ENCODE measurements at places on chromosomes 3 and 15. TPM values are rescaled to one million over a fixed set of nuclear protein-coding genes. Genes with fewer than 3 reads are reported as not detected.
A peak's percentile ranks its signal among the peaks of the same experiment; 100 is the strongest.

GRCh38 chr3:8320711-8321458 lies 180.7 kb upstream of the LMCD1 start:
- no peak for DNase-seq
- no peaks in the 10 kb centered on the region for H3K4me1 ChIP-seq
- H3K36me3 ChIP-seq, result no peaks in the 10 kb centered on the region
- H3K4me3 ChIP-seq, result no peak overlapping the region

GRCh38 chr15:58690703-58691102 lies 58.8 kb downstream of the ADAM10 start:
- H3K27me3 ChIP-seq, result no peaks in the 10 kb centered on the region
- no peak for DNase-seq
- H3K4me1 ChIP-seq, result no peaks in the 10 kb centered on the region
- H3K36me3 ChIP-seq, result no peaks in the 10 kb centered on the region
- no peak overlapping the region for H3K4me3 ChIP-seq

DNA sequence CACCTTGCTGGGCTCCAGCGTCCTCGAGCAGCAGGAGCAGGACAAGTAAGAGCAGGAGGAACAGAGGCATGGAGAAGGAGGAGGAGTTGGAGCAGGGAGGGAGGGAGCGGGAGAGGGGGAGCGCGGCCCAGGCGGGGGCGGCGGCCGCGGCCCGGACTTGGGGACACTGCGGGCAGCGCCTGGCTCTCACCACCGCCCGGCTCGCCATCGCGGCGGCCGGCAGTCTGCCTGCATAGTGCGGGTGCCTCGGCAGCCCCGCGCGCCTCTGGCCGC lies 440 bp downstream of the DCBLD2 start:
- no peak for DNase-seq
- peak overlapping the region; percentile 89 for H3K27ac ChIP-seq
- H3K36me3 ChIP-seq, result no peaks in the 10 kb centered on the region
- no peaks in the 10 kb centered on the region for H3K4me1 ChIP-seq
- peak overlapping the region; percentile 68 for H3K4me3 ChIP-seq

GRCh38 chr15:72044956-72045355 lies 73.0 kb downstream of the MYO9A start:
- no peak for DNase-seq
- no peak overlapping the region for H3K27ac ChIP-seq
- H3K4me1 ChIP-seq, result no peaks in the 10 kb centered on the region

DNA sequence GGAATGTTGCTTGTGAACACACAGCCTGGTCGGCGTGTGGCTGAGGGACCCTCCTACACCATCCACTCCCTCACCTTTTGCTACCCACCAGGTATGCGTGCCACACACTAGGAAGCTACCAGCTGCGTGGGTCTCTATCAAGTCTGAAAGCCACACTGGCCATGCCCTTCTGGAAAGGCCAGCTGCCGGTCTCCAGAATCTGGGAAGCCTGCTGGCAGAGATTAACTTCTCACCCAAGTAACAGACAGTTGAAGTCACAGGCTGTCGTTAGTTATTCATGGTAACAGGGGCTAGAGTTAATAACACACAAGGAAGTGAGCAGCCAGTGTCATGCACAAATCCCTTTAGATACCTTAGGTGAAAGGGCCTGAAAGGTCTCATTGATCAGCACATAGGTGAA lies 48.1 kb downstream of the SUSD5 start:
- no peak overlapping the region for H3K27ac ChIP-seq
- H3K36me3 ChIP-seq, result no peaks in the 10 kb centered on the region
- DNase-seq, result no peak
- no peak overlapping the region for H3K4me3 ChIP-seq

GRCh38 chr3:44099566-44100297 lies 142.0 kb upstream of the TOPAZ1 start:
- no peaks in the 10 kb centered on the region for H3K36me3 ChIP-seq
- peaks cover 23% of the 10 kb centered on the region for H3K4me1 ChIP-seq
- H3K4me3 ChIP-seq, result no peak overlapping the region
- DNase-seq, result peak; percentile 26
- no peaks in the 10 kb centered on the region for H3K27me3 ChIP-seq

DNA sequence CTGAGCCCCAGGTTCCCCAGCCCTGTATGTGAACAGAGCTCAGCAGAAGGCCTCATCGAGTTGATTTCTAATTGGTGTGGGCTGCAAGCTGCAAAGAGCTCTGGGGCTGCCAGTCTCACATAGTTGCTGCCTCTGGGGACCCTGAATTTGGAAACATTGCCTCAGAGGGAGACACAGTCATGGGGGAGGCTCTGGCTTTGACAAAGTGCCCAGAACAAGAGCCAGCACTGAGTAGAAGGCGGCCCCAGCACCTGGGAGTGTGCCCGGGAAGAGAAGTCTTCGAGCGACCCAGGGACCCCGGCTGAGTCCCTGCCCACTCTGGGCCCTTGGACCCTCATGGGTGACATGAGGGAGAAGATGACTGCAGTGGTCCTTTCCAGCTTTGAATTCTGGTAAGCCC lies 7.3 kb downstream of the NTRK3 start:
- peaks cover under 1% of the 10 kb centered on the region for H3K27me3 ChIP-seq
- H3K27ac ChIP-seq, result no peak overlapping the region
- H3K4me1 ChIP-seq, result no peaks in the 10 kb centered on the region
- no peak for DNase-seq
- no peaks in the 10 kb centered on the region for H3K36me3 ChIP-seq
- H3K4me3 ChIP-seq, result no peak overlapping the region

DNA sequence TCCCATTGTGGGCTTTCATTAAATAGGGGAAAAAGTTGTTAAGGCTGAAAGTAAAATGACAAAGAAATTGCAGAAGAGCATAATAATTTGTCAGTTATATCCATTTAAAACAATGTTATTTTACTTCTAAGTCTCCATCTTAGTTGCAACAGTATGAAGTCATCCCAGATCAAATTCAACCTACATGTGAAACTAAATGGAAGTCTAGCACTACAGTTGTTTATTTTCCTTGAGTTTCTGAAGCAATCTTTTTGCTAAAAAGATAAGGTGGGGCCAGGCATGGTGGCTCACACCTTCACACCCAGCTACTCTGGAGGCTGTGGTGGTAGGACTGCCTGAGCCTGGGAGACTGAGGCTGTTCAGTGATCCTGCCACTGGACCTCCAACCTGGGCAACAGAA lies 80.2 kb downstream of the DPH6 start:
- H3K4me3 ChIP-seq, result no peak overlapping the region
- no peaks in the 10 kb centered on the region for H3K27me3 ChIP-seq
- no peak for DNase-seq
- no peak overlapping the region for H3K27ac ChIP-seq
- no peaks in the 10 kb centered on the region for H3K4me1 ChIP-seq

DNA sequence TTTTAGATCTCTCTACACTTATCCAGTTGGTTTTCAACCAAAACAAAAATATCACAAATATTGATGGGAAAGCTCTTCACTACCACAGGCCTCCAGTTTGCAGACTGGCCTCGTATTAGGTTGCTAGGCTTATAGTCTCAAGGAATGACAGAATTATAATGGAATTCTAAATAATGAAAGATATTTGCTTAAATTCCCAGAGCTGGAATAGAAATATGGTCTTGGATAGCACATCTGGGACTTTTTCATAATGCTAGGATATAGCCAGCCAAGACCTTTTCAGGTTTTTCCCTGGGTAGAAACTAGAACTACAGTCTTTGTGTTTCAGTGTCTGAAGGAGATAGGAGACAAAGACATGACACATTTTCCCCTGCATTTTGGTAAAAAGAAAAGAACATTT lies 121.9 kb upstream of the STAC start:
- no peak overlapping the region for H3K27ac ChIP-seq
- no peaks in the 10 kb centered on the region for H3K36me3 ChIP-seq
- no peak overlapping the region for H3K4me3 ChIP-seq

- no peaks in the 10 kb centered on the region for H3K36me3 ChIP-seq
- H3K27ac ChIP-seq, result no peak overlapping the region
- DNase-seq, result no peak
- no peaks in the 10 kb centered on the region for H3K27me3 ChIP-seq
- no peak overlapping the region for H3K4me3 ChIP-seq
These were observed 22.8 kb downstream of the ATP2C1 start for GRCh38 chr3:130916507-130917167.

DNA sequence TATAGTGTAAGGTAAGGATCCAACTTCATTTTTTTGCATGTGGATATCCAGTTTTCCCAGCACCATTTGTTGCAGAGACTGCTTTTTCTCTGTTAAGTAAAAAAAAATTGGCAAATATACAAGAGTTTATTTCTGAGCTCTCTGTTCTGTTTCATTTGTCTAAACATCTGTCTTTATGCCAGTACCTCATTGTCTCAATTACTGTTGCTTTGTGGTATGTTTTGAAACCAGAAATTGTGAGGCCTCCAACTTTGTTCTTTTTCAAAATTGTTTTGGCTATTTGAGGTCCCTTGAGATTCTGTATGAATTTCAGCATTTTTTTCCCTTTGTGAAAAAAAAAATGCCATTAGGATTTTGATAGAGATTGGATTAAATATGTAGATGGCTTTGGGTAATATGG lies 150.5 kb downstream of the MINAR1 start:
- H3K36me3 ChIP-seq, result no peaks in the 10 kb centered on the region
- H3K27me3 ChIP-seq, result no peaks in the 10 kb centered on the region
- no peak for DNase-seq
- no peaks in the 10 kb centered on the region for H3K4me1 ChIP-seq
- no peak overlapping the region for H3K4me3 ChIP-seq

DNA sequence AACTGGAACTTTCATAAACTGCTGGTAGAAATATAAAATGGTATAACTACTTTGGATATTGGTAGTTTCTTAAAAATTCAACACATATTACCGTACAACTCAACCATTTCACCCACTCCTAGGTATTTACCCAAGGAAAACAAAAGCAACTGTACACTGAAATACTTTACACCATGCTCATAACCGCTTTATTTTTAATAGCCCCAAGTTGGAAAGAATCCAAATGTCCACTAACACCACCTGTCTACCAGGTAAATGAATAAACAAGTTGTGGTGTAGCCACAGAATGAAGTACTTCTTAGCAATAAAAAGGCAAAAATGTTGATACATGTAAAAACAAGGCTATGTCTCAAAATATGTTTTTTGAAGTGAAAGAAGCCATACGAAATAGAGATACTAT lies 215.9 kb upstream of the PEX5L start:
- DNase-seq, result no peak
- no peak overlapping the region for H3K4me3 ChIP-seq
- H3K36me3 ChIP-seq, result no peaks in the 10 kb centered on the region
- H3K4me1 ChIP-seq, result no peaks in the 10 kb centered on the region

DNA sequence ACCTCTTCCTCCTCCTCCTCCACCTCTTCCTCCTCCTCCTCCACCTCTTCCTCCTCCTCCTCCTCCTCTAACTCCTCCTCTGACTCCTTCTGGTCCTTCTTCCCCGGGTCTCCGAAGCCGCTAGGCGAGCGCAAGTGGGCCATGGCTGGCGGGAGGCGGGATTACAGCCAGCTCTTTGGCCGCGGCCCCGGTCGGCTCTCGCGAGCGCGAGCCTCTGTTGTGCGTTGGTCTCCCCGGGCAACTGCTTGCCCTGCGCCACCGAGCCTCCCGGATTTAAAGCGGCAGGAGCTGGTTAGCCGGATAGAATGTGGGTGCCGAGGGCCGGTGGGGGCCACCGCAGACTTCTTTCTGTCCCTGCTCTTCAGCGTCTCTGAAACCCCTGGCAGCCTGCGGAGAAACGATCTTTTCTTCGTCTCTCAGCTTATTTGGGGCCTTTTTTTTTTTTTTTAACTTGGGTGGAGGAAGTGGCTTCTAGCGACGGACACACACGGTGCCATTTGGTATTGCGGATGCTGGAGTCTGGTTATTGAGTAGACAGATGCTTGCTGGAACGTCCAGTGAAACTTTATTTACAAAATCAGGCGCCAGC lies at the start of gene ERICH6:
Gene ERICH6, minus strand, starts transcription at position 165 of the 589 bp plus-strand sequence. Its CDS starts 22 bp downstream, at position 143.
- peak within 1 kb of the TSS; percentile 44 for H3K27ac ChIP-seq
- H3K4me3 ChIP-seq, result peak within 1 kb of the TSS; percentile 60

DNA sequence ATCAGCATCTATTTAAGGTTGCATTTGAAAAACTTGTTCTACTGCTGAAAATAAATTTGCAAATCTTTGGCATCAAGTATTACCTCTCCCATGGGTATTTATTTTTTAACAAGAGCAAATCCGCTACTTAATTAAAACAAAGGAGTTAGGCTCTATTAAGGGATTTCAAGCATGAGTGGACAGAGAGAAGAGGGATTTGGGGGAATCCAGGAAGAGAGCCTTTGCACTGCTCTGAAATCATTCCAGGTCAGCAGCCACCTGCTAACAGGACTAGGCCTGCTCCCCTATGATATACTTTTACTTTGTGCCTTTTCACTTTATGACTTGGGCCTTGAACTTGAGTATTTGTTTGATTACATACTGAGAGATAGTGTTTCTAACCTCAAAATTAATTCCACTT lies 57.1 kb downstream of the IQCH start:
- no peaks in the 10 kb centered on the region for H3K4me1 ChIP-seq
- DNase-seq, result no peak
- peaks cover 1% of the 10 kb centered on the region for H3K27me3 ChIP-seq
- no peak overlapping the region for H3K4me3 ChIP-seq
- no peaks in the 10 kb centered on the region for H3K36me3 ChIP-seq
- no peak overlapping the region for H3K27ac ChIP-seq

GRCh38 chr3:129961141-129961541 lies 13.4 kb upstream of the TRH start:
- H3K27me3 ChIP-seq, result no peaks in the 10 kb centered on the region
- no peak for DNase-seq
- no peak overlapping the region for H3K27ac ChIP-seq

DNA sequence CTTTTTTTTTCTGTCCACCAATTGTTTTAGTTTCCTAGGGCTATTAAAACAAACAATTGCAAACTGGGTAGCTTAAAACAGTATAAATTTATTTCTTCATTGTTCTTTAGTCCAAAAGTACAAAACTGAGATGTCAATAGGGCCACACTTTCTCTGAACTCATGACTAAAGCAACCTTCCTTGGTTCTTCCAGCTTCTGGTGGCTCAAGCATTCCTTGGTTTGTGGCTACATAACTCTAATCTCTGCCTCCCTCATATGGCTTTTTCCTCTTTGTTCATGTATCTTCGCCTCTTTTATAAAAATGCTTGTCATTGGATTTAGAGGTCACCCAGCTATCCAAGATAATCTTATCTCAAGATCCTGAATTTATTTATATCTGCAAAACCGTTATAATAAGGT lies 914.5 kb upstream of the EPHA6 start:
- H3K27me3 ChIP-seq, result no peaks in the 10 kb centered on the region
- no peaks in the 10 kb centered on the region for H3K4me1 ChIP-seq
- H3K4me3 ChIP-seq, result no peak overlapping the region
- no peak for DNase-seq

Gene GOLGA8H
- not detected for polyA plus RNA-seq

Gene SPINK8
- not detected for polyA plus RNA-seq

Gene RPUSD3
- polyA plus RNA-seq, result 19.2 TPM

Gene TMOD2
- polyA plus RNA-seq, result 4.5 TPM

Gene LARP6
- 7.1 TPM for polyA plus RNA-seq

Gene GOLGA8J
- not detected for polyA plus RNA-seq

Gene HIGD2B
- polyA plus RNA-seq, result not detected

Gene SCN5A
- polyA plus RNA-seq, result 0.75 TPM

Gene TGM4
- polyA plus RNA-seq, result not detected

Gene THAP10
- 2.5 TPM for polyA plus RNA-seq

Gene PGBD4
- polyA plus RNA-seq, result 0.27 TPM

Gene CTSH
- 208 TPM for polyA plus RNA-seq

Gene KIF23
- 1.3 TPM for polyA plus RNA-seq

Gene ATP13A4
- 0.24 TPM for polyA plus RNA-seq

Gene TTLL13
- 0.45 TPM for polyA plus RNA-seq

Gene GPX1
- 325 TPM for polyA plus RNA-seq
